OCI-LY7 (cell line): ENCODE measurements at places on chromosomes 11 and 22. TPM values are rescaled to one million over a fixed set of nuclear protein-coding genes. Genes with fewer than 3 reads are reported as not detected.

GRCh38 chr22:49019737-49020713 is 807.6 kb downstream of the BRD1 start:
- no peak for DNase-seq

- DNase-seq, result peak; percentile 43
These were observed 4.2 kb downstream of the GRAMD1B start for GRCh38 chr11:123434262-123434661.

DNA sequence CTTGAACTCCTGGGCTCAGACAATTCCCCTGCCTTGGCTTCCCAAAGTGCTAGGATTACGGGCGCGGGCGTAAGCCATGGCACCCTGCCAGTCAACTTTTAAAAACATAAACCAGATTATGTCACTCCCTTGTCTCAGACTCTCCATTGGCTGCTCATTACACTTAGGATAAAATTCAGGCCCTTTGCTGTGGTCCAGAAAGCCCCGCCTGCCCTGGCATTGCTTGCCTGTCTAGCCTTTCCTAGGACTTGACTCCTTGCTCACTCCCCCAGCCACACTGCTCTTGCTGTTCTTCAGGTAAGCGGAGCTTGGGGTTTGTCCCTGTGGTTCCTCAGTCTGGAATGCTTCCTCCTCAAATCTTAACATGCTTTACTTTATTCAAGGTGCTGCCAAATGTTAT is 30.5 kb downstream of the DIXDC1 start:
- DNase-seq, result no peak

CASP1 gene
- total RNA-seq, result 0.99 TPM in 1 of 2 replicates, not detected in the other

OR4D5 gene
- not detected in 2 replicates for total RNA-seq

C22orf31 gene
- not detected in 2 replicates for total RNA-seq
